Naive thymus-derived CD4-positive, alpha-beta T cell (primary cell): ENCODE measurements at places on chromosomes 2 and 18.

- DNase-seq = no peak
Measured at GRCh38 chr2:231337807-231338759, 57.4 kb upstream of the B3GNT7 start.

DNA sequence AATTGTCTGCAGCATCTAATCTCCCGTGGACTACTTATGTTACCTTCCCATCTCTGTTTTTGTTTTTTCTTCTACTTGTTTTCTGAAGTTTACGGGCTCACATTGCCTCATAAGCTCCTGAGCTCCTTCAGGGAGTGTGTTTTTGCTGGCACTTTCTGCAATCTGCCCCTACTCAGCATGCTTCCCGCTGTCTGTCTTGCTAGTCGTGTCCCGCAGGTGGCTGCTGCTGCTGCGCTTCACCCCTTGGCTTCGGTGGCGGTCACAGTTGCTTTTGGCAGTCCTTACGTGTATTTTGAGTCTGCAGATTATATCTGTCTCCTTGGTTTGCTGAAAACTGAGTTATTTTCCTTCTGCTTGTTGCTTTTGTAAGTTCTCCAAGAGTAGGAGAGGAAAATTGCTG, 37.3 kb downstream of the FER1L5 start:
- DNase-seq = no peak

- DNase-seq = peak; percentile 65
Measured at GRCh38 chr2:172103471-172104272, 972 bp upstream of the DLX2 start.

- DNase-seq = no peak
Measured at GRCh38 chr2:1663621-1664020, 80.7 kb downstream of the PXDN start.

DNA sequence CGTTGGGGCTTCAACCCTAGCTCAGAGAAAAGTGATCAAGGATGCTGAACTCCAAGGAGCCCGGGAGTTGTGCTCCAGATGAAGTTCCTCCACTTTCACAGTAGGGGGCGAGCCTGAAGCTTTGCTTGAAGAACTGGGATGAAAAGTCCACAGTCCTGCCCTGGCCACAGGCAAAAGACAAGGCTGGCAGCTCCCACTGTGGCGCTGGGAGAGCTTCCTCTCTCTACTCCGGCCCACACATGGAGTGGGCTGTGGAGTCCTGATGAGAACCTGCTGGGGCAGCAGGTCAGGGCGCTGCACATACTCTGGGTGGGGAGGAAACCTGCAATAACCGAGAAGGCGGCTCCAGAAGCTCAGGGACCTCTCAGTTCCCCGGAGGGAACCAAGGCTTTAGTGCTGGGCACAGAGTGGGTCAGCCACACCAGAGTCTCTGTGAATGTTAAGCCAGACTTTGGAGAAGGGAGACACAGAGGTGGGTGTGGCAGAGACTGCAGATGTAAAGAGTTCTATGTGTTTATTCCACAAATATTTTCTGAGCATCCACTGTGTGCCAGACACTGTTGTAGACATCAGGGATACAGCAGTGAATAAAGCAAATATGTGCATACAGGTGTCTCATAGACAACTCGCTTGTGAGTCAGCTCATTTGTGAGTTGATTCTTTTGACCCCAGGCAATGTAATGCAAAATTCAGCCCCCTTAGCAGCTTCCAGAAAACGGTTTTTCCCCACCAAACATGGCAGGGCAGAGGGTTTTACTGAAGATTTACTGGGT, 48.0 kb upstream of the MRPL33 start:
- DNase-seq = no peak

DNA sequence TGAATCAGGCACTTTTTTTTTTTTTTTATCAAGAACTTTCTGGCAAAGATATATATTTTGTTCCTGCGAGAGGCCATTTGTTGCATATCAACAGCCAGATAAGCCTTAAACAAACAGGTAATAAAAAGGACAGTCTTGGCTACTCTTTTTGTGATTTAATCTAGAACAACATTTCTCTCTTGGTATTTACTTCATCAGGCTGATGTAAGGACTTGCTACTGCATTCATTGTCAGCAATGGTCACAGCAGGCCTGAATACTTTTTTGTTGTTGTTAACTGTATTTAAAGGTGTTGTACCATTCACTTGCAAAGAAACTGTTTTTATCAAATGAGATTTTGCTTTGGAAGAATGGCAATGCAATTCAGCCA, 683.8 kb downstream of the IRS1 start:
- DNase-seq = no peak

DNA sequence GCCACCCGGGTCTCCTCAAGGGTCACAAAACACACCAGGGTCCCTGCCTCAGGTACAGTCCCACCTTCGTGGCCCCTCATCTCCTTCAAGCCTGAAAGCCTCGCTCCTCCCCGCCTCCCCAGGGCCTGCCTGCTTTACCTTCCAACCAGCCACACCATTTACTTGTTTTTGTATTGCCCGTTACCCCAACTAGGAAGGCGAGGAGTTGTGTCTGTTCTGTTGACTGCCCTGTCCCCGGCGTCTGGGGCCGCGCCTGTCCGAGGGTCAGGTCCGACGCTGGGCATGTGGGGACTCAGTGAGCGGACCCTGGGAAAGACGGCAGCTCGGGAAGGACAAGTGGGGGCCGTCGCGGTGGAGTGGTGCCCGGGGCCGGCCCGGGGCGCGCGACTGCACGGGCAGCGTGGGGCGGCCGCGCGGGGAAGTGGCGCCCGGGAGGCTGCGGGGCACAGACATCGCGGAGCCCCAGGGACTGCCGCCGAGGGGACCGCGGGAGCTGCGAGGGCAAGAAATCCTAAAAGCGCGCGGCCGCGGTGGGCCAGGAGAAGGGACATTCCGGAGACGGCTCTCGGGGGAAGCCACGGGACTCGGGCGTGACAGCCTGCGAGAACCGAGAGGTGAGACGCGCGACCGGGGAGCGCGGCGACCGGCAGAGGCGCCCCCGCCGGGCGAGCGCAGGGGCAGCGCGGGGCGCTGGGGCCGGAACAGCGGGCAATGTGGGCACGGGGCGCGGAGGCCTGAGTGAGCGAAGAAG, 797 bp upstream of the GRHL1 start:
- DNase-seq = peak; percentile 4

DNA sequence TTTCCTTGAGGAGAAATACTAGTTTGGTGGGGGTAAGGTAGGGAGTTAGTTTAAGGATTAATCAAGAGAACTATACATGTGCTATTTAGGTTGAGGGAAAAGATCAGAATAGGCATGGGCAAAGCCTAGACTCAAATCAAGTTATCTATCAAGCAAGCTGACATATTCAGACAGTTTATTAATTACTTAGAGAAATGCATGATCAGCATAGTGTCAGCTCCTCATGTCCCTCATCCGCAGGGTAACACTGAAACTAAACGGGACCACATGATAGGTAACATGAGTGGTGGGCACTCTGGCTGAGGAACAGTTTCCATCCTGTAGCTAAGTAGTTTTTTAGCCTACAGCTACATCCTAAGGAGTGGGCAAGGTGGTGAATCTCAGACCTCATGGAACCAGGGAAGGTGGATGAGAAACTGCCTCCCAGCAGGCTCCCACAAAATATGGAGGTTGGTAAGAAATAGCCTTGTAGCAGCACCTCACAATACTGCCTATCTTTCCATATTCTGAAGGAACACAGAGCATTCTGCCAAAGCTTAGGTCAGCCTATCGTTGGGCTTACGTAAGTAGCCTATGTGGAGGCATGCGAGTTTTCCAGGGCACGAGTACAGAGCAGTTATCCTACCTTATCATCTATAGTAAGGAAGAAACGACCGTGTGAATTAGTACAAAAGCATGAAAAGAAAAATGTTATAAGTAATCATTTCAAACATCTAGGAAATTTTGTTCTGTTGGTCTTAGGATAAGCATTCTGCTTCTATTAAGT, 18.4 kb downstream of the ZC3H6 start:
- no peak for DNase-seq

DNA sequence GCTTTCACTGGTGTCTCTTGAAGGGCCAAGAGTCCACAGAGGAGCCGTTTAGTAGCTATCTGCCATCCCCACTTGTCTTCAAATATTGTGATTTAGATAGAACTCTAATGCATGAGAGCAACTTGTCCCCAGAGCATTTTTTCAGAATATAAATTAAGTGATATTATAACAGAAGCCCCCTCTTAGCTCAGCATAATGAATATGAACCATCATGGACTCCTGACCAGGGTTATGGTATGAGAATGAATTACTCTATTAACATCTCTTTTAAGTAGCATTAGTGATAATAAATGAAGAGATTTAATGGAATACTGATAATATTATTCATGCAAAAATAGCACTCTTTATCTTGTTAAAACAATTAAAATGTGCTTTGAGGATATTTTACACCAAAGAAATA, 709.6 kb downstream of the GALR1 start:
- DNase-seq = no peak

GRCh38 chr2:172672114-172672513, 63.5 kb upstream of the RAPGEF4 start:
- DNase-seq = no peak

DNA sequence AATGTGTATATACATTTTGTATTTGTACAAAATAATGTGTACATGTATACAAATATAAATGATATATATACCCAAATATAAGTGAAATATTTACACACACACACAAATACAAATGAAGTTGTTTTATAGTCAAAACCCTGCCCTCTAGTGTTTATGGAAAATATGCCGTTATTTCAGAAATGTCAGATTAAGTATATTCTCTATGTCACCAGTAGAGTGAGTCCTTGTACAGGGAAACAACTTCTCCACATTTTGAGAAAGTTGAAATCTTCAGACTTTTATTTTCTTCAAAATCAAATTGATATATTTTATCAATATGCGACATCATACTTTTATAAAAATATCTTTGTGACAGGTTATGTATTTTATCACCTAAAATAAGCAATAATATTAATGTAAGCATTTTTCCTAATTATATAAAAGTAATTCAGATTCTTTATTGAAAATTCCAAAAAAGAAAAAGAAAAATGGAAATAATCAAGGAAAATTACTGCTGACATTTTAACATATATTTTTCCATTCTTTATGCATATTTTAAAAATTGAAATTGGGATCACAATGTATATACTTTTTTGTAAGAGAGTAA, 22.4 kb downstream of the ARL6IP6 start:
- DNase-seq = peak; percentile 52

DNA sequence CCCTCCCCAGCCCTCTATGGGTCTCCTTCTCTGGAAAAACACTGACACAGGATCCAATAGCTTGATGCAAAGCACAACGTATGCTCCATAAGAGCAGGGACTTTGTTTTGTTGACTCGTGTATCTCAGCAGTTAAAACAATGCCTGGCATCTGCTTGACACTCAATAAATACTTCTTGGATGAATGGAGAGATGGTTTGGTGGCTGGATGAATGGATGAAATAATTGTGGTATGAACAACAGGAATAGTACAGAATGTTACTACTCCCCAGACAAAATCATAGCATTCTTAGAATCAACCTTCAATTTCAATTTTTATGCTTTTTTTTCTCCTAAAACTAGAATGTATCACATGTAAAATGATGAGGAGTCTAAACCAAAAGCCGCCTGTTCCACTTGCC, 57.4 kb downstream of the KCNE4 start:
- DNase-seq = no peak

DNA sequence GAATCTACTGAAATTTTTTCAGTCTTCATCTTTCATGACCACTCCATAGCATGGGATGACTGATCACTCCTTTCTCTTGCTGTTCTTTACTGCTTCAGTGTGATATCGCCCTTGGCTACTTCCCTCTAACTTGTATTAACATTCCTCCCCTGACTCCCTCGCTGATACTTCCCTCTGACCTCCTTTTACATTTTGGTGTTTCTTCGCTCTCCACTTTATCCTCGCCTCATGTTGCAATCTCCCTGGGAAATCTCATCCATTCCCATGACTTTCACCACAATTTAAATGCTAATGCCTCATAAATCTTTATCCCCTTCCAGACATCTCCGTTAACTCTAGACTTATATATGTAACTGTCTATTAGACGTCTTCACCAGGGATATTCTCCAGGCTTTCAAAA, 167.3 kb downstream of the IKZF2 start:
- DNase-seq = no peak
